ENCODE measurements at places on chromosomes 7 and 10.

DNA sequence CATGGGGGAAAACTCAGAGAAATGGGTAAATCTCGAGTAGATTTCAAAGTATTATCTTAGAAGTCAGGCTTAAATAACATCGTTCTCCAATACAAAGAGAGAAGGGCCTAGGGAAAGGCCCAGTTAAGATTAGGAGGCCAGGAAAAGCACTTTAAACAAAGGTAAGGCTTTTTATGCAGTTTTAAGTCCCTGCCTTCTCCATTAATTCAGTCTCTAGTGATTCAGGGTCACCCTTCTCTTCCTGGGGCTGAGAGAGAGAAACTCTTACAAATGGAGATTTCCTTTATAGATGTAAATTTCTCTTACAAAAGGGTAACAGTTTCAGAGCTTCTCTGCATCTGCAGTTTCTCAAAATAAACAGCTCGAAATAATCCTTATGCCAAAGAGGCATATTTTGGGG lies 179.3 kb downstream of the HECW1 start:
- DNase-seq, result no peak

GRCh38 chr10:92404612-92405418 lies 113.8 kb downstream of the MARCHF5 start:
- DNase-seq, result no peak

DNA sequence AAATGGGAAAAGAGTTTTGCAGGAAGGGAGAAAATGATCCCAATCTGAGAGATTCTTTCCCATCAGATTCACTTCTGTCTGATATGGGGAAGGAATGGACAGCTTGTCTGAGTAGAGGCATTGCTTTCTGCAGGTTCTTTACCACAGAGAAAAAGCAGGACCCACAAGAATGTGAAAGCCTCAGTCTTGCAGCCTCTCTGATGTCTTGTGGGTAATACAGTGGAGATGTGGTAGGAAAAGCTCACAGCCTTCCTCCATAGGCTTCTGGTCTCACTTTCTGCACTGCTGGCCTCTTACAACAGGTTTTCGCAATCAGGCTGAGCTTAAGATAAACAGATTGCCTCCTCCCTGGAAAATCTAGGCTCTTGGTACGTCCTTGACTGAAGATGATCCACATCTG lies 551 bp downstream of the IFIT1 start:
- peak; percentile 62 for DNase-seq

DNA sequence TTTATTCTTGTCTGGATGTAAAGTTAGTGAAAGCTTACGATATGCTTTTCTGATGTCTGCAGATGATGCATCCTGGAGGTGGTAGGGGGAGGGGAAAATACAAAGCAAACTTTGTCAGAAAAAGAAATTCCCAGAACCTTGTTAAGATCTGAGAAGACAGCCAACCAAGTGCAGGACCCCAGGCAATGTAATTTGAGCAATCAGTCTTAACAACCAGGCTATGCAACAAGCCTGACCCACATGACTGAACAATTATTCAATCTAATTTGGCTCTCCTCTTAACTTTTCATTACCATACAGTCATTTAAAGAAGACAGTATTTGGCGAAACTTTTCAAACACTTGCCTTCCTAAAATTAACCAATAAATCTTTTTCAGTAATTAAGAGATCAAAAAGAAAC lies 74.5 kb downstream of the DNAJC1 start:
- DNase-seq, result no peak

DNA sequence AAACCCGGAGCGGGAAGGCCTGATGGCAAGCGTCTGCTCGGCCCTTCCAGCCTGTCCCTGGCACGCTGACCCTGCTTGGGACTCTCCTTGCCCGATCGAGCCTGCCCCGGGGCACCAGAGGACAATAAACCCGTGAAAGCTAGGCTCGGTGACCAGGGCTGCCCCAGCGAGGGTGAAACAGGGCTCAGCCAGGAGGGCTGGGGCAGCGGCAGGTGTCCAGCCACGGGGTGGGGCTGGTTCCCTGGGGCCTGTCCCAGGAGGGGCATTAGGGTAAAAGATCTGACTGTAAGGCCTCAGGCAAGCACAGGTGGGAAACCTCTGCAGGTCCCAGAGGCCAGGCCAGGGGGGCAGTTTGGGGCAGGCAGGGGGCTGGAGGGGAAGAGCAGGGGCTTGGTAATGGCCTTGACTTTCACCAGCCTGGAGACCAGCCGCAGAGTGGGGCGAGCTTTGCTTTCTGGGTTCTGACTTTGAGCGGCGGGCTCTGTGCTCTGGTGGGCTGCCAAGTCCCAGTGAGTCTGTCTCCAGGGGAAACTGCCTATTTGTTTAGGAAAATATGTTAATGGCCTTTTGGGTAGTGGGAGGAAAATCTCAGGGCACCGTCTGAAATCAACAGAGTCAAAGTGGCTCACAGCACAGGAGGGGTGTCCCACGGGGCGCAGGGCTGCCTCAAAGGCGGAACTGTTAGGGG lies 68.2 kb upstream of the INPP5A start:
- DNase-seq, result no peak

- no peak for DNase-seq
These were observed 125.2 kb downstream of the MAD1L1 start for GRCh38 chr7:2107386-2108070.

DNA sequence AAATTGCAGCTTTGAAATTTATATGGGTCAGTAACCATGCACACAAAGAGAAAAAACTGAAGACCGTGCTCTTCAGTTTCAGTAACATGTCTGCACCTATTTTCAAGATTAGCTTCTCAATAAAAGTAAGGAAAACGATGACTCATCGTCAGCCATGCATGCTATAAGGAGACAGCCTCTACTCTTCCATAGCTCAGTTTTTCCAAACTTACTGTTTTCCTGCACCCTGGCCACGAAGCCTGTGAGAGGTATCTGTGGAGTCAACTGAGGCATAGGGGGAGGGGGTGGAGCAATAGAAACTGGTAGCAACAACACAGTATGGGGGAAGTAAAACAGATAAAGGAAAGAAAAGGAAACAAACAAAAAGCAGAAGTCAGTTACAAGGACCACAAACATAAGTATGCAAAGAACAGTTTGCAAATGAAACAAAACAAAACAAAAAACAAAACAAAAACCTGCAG lies 58.0 kb downstream of the PDSS1 start:
- DNase-seq, result peak; percentile 59

- peak; percentile 83 for DNase-seq
These were observed 58.2 kb upstream of the LYZL2 start for GRCh38 chr10:30687698-30688213.

GRCh38 chr7:54788664-54789063 lies 29.7 kb upstream of the SEC61G start:
- peak; percentile 95 for DNase-seq

DNA sequence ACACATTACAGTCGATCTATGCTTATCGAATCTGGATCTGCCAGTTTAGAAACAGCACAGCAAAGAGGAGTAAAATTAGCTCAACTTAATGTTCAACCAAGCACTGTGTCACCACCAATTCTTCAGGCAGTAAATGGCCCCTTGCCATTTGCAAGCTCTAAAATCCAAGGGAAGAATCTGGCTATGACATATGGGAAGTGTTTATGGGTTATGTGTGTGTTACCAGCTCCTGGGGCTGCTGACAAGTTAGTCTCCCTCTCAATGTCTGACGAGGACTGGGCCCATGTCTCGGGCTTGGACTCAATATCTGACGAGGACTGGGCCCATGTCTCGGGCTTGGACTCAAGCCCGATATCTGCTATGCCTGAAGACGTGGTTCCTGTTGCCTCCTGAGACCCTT lies 5.7 kb upstream of the ITIH2 start:
- no peak for DNase-seq

GRCh38 chr7:138072726-138073125 lies 3.5 kb upstream of the AKR1D1 start:
- DNase-seq, result no peak

DNA sequence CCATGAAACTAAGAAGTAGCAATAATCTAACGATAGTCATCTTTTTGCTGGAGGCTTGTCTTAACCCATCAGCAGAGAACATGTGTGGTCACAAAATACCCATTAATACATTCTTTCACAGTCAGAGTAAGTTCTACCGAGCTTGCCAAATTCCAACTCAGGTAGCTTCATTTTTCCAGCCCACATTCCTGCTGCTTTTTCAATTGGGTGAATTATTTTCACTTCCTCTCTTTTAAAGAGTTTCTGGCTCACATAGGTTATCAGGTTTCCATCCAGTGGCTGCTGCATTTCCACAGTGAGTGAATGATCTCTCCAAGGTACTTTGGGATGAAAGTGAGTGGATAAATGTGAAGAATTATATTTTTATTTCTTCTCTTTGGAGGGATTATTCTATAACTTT lies 233.1 kb downstream of the SEMA3E start:
- DNase-seq, result no peak

- no peak for DNase-seq
These were observed 294.7 kb downstream of the C7orf25 start for GRCh38 chr7:42617071-42617765.

GRCh38 chr7:158442260-158442659 lies 145.4 kb downstream of the PTPRN2 start:
- peak; percentile 1 for DNase-seq

- DNase-seq, result peak; percentile 16
These were observed 18.9 kb downstream of the NCAPG2 start for GRCh38 chr7:158685693-158686092.

DNA sequence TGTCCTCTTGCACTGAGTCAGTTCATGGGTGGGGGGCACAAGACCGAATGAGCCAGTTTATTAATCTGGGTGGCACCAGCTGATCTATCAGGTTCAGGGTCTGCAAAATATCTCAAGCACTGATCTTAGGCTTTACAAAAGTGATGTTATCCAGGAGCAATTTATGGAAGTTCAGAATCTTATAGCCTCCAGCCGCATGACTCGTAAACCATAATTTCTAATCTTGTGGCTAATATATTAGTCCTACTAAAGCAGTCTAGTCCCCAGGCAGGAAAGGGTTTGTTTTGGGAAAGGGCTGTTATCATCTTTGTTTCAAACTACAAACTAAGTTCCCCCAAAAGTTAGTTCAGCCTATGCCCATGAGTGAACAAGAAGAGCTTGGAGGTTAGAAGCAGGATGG lies 33.9 kb downstream of the AKR1C8 start:
- peak; percentile 68 for DNase-seq

DNA sequence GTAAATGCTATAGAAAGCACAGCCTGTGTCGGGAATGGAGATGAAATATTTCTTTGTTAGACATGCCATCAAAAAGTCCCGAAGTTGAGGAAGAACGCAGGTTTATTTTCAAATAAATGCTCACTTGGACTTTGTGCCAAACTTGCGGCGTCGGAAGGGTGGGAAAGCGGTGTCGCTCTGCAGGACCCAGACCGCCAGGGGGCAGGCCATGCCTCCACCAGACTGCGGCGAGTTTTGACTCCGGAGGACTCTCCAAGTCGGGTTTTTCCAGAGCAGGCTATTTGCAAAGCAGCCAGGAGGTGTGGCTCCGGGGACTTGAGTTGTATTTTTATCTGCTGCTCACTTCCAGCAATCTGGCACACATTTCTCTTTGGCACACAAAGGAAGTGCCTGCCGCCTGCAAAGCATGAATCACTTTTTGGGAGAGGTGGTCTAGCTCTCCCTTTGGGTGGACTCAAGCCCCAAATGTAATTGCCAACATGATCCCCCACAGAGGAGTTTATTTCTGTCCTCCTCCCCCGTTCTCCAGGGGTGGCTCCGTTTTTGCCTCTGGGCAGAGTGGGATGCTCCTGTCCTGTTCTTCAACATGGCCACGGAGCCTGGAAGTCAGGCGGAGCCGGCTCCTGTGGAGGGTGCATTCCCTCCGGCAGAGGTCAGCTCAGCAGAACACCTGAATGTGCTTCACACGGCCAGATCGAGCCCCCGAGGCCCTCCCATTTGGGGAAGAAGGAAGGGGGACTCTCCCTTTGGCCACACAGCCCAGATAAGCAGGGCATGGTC lies 82.3 kb upstream of the GPR26 start:
- peak; percentile 65 for DNase-seq

DNA sequence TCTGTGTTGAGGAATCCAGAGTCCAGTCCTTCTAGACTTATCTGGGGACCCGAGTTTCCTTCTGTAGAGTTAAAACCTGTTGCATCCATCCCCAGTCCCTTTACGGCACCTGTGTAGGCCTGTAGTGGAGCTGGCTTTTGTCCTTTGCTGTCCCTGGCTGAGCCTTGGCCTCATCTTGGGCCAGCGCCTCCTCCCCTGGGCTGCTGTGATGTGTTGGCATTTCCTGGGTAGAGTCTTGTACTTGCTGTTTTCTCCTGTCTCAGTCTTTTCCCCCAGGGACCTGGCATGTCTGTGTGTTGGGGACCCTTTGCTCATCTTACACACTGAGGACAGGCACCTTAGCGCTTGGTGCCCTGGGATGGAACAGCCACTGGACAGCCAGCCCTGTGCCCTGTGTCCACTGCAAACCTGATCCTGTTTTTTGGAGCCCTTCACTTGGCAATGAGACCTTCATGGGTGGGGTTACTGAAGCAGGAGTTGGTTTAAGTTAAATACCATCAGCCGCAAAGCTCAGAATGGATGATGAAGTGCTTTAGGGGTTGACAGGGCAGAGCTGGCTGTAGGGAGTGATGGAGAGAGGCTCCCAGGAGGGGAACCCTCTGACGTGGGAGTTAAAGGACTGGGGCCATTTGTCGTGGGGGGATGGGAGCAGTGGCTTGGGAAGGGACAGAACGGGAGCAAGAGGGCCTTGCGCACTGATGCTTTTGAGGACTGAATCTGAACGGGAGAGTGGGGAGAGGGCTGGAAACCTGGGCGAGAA lies 50.9 kb downstream of the CUX1 start:
- DNase-seq, result no peak

- no peak for DNase-seq
These were observed 44.9 kb downstream of the GLI3 start for GRCh38 chr7:42192066-42192465.

GRCh38 chr10:110664483-110665420 lies 20.6 kb downstream of the RBM20 start:
- DNase-seq, result peak; percentile 95

DNA sequence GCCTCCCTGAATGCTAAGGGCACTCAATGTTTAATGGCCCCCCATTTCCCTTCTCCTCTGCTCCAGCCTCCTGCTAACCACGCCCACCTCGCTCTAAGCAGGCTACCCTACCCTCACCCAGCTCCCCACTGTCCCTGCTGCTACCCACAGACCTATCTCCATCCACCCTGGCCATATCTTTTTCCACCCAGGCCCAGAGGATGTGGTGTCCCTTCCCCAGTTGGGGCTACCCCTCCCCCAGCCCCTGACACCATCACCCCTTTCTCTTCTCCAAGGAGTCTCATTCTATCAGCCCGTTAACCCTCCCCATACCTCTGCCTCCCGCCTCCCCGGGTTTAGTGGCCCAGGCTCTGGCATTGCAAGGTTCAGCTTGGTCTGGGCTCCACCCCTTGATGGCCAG lies 28.9 kb upstream of the PPIF start:
- no peak for DNase-seq
